ENCODE measurements at places on chromosomes 11 and 22.

DNA sequence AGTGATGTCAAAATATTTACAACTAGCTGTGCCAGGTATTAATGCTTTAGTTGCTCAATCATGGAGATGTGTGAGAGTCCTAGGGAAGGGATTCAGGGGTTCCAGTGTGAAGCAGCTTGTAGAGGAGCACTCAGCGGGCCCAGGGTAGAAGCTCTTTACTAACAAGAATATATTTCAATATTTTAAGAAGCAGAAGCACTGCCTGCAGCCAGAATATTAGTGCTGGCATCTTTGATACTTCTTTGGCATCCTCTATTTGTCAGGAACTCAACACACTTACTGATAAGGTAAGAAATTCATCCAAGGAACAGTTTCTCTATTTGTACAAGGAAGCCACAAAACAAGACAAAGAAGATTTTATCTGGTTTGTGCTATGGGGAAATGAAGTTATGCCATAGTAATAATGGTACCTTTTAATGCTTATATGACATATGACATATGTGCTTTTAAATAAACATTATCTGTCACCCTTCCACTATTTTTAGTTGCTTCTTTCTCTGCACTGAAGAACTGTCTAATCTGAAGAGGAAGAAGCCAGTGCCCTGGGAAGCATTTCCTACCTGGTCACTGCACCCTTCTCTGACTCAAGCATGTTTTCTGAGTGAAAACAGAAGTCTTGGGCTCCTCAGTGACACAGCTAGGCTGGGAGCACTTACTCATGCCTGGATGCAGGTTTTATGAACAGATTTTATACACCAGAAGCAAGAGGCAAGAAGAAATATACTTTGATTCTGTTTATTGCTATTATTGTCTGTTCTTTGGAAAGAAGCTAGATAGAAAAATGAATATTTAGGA is 388.1 kb upstream of the CCDC90B start:
- no peak for DNase-seq

GRCh38 chr22:37431801-37432707 is 4.8 kb upstream of the ELFN2 start:
- DNase-seq = no peak

GRCh38 chr22:31750365-31751284 is 693 bp upstream of the PRR14L start:
- no peak for DNase-seq

GRCh38 chr11:46055371-46055770 is 65.9 kb downstream of the PHF21A start:
- no peak for DNase-seq

DNA sequence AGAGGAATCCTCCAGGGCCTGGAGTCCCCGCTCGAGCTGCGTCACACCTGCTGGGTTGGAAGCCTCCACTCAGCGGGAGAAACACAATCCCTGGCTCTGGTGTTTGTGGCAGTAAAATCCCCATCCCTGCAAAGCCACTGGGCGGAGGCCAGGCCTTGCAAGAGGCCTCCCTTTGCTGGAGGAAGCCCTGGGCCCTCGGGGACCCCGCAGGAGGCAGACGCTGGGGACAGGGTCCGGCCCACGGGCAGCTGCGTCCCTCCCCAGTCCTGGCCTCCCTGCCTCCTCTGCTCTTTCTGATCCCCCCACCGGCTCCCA is 194.7 kb downstream of the BRD1 start:
- DNase-seq = no peak

DNA sequence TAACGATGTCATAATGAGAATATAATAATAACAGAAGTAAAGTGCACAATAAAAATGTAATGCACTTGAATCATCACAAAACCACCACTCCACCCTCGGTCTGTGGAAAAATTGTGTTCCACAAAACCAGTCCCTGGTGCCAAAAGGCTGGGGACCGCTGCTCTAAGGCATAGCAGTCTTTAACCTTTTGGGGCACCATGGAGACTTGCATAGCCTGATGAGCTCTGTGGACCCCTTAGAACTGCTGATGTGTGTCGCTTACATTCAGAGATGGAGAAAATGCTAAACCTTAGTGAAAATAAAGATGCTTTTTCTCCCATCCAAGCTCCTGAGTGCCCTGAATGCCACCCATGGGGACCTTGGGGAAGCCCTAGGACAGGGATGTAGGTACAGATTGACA is 87.6 kb upstream of the SEPTIN5 start:
- no peak for DNase-seq
